OCI-M1 (cell line): ENCODE measurements at places on chromosomes 12 and 14.

- DNase-seq: no peak
Measured at GRCh38 chr14:31968107-31968810, 108.8 kb upstream of the ARHGAP5 start.

DNA sequence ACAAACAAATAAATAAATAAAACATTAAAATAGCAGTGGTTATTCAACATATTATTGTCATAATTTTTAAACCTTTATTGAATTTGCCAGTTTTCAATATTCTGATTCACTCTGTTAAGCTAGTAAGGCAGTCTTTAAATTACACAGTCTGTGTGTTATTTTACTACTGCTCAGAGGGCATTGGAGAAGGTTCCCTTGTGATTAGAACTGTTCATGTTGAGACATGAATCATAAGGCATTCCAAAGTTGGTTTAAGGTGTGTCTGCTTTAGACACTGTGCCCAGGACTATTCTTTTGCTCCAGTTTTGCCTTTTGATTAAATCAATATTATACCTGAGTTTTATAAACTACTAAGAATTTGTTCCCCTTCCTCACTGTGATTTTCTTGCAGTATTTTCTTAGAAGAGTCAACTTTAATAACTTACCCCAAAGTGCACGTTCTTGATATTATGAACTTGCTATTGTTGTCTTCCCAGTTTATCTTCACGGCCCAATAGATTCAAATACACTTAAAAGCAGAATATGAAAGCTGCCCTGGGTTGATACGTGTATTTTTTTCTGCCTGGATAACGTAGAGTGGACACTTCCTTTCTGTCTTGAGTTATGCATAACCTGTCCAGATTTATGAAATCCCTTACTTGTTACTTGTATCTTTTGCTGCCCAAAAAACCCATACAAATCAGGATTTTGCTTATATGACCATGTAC lies 105.3 kb upstream of the BCAT1 start:
- DNase-seq: peak; percentile 60

DNA sequence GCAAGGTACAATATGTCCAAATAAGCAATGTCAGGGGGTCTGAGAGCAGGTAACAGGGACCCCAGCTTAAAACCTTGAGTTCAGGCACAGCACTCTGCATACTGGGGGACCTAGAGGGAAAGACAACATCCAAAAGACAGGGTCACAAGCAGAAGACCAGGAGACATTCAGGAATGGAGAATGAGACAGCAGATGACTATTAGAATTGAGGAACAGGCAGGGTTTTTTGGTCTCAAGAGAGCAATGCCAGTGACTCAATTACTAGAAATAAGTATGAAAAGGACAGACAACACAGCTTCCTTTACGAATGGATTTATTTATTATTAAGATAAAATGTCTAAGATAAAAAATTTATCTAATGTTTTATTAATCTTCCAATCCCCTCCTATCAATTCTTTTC lies 223.0 kb downstream of the PTPRO start:
- no peak for DNase-seq

GRCh38 chr12:55673638-55674037 lies 34.1 kb downstream of the ITGA7 start:
- peak; percentile 12 for DNase-seq

DNA sequence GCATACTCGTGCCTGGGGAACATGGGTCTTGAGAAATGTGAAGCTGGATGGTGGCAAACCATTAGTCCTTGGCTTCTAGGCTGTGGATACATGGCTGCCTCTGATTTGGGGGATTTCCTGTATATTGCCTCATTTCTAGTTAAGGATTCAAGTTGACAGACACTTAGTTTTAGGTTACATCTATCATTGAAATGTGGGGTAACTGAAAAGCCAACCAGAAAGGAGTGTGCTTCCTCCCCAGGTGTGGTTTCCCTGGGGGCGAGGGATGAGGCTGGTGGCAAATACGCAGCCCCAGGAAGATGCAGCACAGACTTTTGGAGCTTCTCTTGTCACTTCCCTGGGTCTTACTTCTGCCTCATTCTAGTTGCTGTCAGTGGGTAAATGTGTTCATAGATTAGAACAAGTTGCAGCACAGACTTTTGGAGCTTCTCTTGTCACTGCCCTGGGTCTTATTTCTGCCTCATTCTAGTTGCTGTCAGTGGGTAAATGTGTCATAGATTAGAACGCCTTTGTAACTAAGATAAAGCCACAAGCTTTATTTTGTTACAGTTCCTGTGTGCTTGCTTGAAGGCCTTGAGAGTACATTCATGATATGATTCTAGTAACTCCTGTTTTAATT lies 85.1 kb downstream of the BORCS5 start:
- DNase-seq: peak; percentile 94

GRCh38 chr12:26276709-26277108 lies 81.3 kb downstream of the SSPN start:
- DNase-seq: peak; percentile 53

GRCh38 chr12:2664721-2665577 lies 129.8 kb upstream of the FKBP4 start:
- DNase-seq: no peak

- DNase-seq: no peak
Measured at GRCh38 chr12:78864403-78864869, at the start of gene SYT1. SYT1 (plus strand) TSS chr12:78864774.

GRCh38 chr12:68043435-68043834 lies 54.2 kb downstream of the IFNG-AS1 start:
- DNase-seq: no peak

DNA sequence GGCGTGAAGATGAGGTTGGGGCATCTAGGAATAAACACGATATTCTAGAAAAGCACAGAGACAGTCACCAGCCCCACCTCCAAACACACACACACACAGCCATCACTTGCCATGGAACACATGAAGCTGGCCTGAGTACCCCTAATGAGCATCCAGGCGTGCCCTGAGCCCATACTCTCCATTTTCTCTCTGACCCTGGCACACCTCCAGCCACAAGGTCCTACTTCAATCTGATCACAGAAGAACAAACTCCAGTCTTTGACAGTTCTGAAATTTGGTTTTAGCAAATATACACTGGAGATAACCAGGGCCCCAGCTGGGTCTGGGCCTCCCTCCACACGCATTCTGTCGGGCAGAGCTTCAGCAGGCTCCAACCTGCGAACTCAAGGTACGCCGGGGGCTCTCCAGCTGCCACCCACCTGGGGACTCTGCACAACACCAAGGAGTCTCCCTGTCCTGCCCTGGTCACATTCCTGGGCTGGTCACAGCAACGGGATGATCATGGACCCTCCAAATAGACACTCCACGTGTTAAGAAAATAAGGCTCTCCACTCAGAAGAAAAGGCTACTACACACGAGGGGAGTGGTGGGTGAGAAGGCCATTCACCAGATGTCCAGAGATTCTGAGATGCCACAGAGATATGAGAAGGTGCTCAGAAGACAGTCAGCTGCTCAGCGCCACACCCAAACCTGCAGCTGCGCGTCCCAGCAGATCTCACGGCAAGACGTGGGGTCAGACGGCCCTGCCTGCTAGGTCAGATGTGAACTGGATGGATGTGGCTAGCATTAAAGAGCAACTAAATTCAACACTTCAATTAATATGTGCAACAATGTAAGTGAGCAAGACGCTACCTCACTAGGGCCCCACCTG lies 57.0 kb upstream of the PNMA1 start:
- no peak for DNase-seq

DNA sequence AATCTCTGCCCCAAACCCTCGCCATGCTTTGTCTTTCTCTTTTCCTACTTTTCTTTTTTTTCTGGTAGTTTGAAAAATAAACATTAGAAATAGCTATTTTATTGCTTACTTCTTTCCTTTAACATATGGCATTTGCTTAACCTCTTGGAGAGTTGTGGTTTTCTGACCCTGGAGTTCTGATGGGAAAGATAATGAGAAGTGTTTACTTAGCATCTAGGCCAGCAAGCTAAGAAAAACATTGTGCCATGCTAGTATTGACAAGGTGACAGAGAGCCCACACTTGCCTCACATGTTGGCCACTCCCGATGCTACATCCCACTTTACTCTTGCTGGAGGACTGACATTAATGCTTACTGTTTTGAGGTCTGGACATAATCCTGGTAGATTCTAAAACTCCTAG lies 886.2 kb downstream of the DIO2 start:
- DNase-seq: no peak

DNA sequence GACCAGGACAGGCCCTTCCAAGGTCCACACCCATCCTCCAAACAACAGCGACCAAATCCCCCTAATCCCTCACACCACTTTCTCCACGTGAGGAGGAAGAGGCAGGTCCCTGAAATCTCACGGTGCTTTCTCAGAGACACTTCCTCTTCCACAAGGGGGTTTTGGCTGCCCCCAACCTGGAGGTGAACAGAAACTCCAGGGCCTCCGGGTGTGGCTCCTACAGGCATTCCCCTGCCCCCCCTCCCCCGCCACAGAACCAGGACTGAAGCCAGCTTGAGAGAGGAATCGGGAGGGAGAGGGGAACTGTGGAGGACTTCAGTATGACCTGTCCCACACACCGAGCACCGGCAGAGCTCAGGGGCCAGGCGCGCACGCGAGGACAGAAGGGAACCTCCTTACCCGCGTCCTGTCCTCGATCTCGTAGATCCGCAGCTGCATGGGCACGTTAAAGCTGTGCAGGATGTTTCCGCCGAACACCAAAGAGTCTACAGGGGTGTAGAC lies 60.2 kb downstream of the KDM2B start:
- DNase-seq: no peak

- peak; percentile 29 for DNase-seq
Measured at GRCh38 chr14:24908592-24909236, 141.2 kb downstream of the STXBP6 start.

- DNase-seq: no peak
Measured at GRCh38 chr14:70873627-70874026, 33.6 kb upstream of the PCNX1 start.

- peak; percentile 58 for DNase-seq
Measured at GRCh38 chr14:101817501-101818001, 56.0 kb downstream of the PPP2R5C start.

DNA sequence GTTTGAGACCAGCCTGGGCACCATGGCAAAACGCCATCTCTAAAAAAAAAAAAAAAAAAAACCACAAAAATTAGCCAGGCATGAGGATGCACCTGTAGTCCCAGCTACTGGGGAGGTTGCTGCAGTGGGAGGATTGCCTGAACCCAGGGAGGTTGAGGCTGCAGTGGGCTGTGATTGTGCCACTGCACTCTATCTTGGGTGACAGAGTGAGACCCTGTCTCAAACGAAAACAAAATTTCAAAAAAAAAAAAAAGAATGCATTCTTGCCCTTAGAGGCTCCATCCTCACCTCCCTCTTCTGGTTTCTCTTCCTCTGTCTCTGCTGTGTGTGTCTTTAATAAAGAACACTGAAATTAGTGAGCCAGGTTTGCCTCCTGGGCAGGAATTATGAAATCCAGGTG lies 107.8 kb downstream of the VCPKMT start:
- no peak for DNase-seq

DNA sequence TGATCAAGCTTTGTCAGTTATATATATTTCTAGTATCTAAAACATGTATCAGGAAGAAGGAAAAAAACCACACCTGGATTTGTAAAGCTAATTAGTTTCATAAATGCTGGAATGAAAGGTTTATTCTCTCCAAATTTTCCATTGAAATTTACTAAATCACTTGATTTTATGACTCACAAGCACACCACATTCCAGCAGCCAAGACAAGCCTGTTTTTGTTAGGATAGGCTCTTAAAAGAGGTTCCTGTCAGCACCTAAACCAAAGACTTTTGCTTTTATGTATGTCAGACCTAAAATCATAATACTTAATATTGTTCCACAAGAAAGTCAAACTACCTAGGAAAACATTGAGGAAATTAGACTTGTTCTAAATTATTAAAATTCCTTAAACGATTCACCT lies 85.3 kb upstream of the PAWR start:
- DNase-seq: no peak

GRCh38 chr12:80917651-80918050 lies 20.1 kb downstream of the LIN7A start:
- no peak for DNase-seq

DNA sequence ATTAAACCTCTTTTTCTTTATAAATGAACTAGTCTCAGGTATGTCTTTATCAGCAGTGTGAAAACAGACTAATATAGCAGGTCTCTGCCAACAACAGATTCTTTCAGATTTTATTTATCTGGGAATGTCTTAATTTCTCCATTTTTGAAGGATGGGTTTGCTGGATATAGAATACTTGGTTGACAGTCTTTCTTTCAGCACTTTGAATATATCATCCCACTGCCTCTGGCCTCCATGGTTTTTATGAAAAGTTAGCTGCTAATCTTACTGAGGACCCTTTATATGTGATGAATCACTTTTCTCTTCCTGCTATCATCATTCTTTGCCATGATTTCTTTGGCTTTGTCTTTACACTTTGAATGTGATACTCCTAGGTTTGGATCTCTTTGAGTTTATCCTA lies 148.0 kb downstream of the ANO6 start:
- DNase-seq: peak; percentile 1

GRCh38 chr12:108572166-108572790 lies 9.9 kb downstream of the ISCU start:
- DNase-seq: no peak
